ENCODE measurements at places on chromosomes 5 and 9. TPM values are rescaled to one million over a fixed set of nuclear protein-coding genes. Genes with fewer than 3 reads are reported as not detected.

BTNL3 gene
- total RNA-seq, result not detected

LIX1 gene
- 12.0 TPM for total RNA-seq

DOCK2 gene
- 0.25 TPM for total RNA-seq

IL17B gene
- total RNA-seq, result not detected

SLC4A9 gene
- 2.5 TPM for total RNA-seq

CA9 gene
- 1.7 TPM for total RNA-seq

DIRAS2 gene
- 0.14 TPM for total RNA-seq

ACTBL2 gene
- total RNA-seq, result 0.07 TPM

WDR31 gene
- total RNA-seq, result 4.1 TPM

MRPS30 gene
- 45.4 TPM for total RNA-seq

PPP2R2B gene
- total RNA-seq, result 19.7 TPM

SLC34A3 gene
- 0.27 TPM for total RNA-seq

FOXE1 gene
- not detected for total RNA-seq

GAS1 gene
- total RNA-seq, result 49.1 TPM

DNA sequence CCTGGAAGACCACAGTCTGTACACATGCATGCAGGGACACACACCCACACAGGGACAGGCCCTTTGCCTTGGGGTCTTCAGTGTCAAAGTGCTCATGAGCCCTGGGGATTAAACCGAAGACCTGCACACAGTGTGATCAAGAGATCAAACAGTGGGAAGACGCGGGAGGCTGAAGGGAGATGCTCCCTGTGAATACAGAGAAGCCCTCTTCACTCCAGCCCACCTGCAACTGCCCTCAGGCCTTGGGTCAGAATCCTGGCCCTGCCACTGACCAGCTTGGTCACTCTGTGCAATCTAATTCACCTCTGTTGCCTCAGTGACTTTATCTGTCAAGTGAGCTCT, 2.9 kb downstream of the RALGDS start:
- no peak for DNase-seq

DNA sequence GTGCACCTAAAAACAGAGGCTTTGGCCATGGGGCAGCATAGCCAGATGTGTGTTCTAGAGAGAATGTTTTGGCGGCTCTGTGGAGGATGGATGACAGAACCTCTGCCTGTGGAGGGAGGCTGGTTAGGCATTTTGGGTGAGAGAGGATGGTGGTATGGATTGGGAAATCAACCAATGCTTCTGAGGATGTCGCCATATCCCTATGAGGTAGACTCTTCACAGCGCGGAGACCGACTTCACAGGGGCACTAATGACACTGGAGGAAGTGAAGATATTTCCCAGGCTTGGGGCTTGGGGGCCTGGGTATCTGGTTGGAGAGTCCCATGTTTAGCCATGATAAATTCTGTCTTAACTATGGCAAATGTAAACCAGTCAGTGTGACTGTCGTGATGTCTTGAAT, 140.6 kb upstream of the KLF4 start:
- DNase-seq, result no peak

GRCh38 chr5:115460472-115460871, 84.1 kb downstream of the FEM1C start:
- no peak for DNase-seq

DNA sequence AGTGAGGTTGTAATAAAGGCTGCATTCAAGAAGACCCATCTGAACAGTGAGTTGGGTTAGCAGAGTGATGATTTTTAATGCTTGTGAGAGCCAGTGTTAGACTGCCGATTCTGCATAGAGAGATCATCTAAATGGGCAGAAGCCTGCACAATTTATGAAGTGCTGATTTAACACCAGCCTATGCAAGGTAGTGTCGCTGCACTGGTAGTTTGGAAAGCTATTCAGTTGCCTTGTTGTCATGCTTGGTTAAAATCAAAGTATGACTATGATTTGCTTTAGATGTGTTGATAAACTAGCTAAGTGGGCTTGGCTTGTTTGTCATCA, 379 bp upstream of the LRRTM2 start:
- DNase-seq, result no peak

- no peak for DNase-seq
Measured at GRCh38 chr9:108445431-108446071, 410.2 kb downstream of the ACTL7B start.

GRCh38 chr5:88732181-88732633, 150.8 kb downstream of the MEF2C start:
- DNase-seq, result no peak

DNA sequence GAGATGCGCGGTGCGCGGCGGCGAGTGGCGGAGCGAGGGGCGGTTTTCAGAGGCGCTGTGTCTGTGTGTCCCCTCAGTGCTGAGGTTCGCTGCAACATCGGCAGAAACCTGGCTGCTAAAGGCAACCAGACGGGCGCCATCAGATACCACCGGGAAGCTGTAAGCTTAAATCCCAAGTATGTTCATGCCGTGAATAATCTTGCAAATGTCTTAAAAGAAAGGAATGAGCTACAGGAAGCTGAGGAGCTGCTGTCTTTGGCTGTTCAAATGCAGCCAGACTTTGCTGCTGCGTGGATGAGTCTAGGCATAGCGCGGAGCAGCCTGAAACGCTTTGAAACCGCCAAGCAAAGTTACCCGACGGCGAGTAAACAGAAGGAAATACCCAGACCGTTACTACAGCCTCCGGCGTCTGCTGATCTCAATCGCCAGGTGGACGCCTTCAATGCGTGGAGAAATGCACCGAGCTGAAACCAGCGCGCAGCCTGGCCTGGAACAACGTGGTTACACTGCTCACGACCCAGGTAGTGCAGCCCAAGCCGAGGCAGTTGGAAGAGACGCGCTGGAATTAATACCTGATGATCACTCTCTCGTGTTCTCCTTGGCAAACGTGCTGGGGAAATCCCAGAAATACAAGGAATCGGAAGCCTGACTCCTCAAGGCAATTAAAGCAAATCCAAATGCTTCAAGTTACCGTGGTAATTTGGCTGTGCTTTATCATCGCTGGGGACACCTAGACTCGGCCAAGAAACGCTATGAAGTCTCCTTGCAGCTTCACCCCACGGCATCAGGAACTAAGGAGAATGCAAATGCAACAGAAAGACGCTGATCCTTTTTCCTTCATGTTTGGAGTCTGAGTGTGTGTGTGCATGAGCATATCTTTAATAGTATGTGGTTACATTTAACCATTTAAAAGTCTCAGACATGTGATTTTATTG, 15.9 kb downstream of the OR2V1 start:
- no peak for DNase-seq

DNA sequence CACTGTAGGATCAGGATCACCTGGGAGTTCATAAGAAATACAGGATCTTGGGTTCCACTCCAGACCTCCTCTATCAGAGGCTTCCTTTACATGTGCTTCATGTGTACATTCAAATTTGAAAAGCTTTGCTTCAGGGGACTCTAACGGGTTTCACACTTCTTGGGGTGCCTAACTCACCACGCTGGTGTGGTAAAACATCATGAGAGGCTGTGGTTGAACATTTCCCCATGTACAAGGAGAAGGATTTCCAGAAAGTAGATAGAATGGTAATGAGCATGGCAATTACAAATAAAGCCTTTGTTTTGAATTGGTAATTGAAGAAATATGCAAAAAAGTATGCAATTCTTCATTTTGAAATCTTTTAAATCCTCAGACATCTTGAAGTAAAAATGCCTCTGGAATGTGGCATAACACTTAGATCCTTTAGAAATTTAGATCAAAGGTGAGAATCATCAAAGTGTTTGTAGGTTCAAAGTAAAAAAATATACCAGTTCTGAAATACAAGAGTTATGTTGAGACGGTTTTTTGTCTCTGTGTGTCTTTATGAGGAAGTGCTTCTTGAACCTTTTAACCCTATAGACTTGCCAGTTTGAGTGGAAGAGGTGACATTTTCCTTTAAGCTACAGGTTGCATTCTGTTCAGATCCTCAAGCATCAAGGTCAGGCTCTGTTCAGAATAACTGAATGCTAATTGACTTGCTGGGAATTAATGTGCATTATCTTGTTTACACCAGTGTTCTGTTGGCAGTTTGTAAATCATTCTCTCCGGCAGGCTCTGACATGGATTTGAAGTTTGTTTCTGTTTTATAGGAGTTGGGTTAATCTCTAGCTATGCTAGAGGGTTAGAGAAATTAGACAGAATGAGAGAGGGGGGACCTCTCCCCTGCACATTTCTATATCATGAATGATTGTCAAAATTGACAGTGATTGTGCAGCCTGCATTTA, 415.3 kb downstream of the MAN2A1 start:
- DNase-seq, result no peak

- DNase-seq, result no peak
Measured at GRCh38 chr5:1386274-1386717, 41.4 kb upstream of the CLPTM1L start.

DNA sequence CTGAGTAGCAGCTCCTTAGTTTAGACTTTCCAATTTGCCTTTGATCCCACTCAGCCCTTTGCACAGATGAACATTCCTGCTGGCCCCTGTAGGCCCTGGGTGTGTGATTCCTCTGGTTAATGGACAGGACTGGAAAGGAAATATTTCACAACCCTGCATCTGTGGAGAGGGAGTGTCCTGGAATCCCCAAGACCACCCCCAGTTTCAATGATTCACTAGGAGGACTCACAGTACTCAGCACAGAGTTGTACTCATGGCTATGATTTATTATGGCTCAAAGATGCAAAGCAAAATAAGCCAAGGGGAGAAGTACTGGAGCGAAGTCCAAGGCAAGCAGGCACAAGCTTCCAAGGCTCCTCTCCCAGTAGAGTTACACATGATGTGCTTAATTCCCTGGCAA, 42.4 kb upstream of the TJP2 start:
- peak; percentile 37 for DNase-seq

GRCh38 chr5:136082390-136083193, 50.1 kb upstream of the SMAD5 start:
- DNase-seq, result peak; percentile 66

DNA sequence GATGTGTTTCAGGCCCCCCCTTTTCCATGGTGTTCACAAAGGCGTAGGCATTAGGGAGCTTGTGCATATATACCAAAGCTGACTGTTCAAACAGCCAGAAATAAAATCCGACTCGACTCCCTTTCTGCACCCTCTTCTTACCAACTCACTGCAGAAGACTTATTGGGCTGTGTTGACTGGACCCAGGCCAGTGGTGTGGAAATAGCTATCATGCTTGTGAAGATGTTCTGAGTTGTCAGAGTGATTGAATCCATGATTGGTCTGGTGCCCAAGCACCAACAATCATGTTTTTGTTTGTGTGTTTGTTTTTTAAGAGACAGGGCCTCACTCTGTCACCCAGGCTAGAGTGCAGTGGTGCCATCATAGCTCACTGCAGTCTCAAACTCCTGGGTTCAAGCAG, 21.6 kb downstream of the TJP2 start:
- no peak for DNase-seq

DNA sequence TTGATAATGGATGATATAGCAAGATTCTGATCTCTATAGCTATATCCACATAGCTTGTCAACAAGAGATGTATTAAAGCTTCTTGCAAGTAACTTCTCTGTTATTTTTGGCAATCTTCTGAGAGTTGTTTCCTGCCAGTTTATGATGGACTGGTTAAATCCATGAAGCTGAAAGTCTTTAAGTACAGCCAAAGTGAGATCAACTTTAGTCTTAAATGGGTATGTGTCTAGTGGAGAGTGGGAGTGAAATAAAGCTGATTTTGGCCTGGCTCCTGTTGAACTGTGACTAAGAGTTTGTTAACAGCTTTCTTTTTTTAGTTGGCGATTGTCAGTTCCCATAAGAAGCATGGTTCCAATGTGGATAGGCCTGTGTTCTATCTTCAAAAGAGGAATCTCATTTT, 350.9 kb upstream of the PCSK5 start:
- no peak for DNase-seq

DNA sequence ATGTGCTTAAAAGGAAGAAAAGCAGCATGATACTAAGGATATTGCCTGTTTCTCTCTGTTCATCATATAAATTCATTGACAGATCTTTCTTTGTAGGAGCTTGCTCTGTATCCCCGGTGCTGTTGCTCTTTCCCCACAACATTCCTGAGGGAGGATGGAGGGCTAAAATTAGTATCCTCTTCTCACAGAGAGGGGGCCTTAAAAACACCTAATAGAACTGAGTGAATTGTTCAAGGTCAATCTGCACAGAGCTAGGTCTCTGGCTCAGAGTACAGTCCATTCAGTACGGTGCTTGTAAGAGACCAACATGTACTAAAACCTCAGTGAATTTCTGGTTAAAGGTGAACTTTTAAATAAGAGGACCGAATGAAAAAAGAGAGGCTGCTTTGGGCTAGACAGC, 88.7 kb downstream of the PALM2AKAP2 start:
- DNase-seq, result no peak

- no peak for DNase-seq
Measured at GRCh38 chr9:34377404-34377746, 677 bp upstream of the MYORG start.

- DNase-seq, result no peak
Measured at GRCh38 chr5:33114361-33114760, 326.4 kb upstream of the TARS1 start.

- no peak for DNase-seq
Measured at GRCh38 chr5:178199581-178200434, 4.5 kb upstream of the HNRNPAB start.

- DNase-seq, result peak; percentile 81
Measured at GRCh38 chr9:133121198-133121914, at the start of gene RALGDS. TSS of gene RALGDS (minus strand) at chr9:133121240. CDS start at chr9:133121154, 86 bp downstream.

GRCh38 chr9:84513979-84514378, 155.6 kb upstream of the NTRK2 start:
- no peak for DNase-seq

DNA sequence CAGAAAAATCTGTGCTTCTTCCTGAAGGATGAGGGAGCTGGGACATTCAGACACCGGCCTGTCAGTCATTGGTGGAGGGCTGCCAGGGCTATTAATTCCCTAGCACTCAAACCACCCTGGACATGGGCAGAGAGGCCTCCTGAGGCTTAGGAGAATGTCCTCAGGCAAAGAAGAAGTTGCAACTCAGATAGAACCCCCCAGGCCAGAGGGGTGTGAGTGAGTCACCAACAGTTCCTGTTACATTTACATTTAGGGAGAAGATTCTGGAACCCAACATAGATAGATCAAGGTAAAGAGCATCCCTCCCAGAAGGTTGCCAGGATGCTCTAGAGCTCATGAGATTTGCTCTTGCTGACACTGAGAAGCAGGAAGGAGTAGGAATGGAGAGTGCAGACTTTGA, 29.2 kb upstream of the SYK start:
- DNase-seq, result no peak

DNA sequence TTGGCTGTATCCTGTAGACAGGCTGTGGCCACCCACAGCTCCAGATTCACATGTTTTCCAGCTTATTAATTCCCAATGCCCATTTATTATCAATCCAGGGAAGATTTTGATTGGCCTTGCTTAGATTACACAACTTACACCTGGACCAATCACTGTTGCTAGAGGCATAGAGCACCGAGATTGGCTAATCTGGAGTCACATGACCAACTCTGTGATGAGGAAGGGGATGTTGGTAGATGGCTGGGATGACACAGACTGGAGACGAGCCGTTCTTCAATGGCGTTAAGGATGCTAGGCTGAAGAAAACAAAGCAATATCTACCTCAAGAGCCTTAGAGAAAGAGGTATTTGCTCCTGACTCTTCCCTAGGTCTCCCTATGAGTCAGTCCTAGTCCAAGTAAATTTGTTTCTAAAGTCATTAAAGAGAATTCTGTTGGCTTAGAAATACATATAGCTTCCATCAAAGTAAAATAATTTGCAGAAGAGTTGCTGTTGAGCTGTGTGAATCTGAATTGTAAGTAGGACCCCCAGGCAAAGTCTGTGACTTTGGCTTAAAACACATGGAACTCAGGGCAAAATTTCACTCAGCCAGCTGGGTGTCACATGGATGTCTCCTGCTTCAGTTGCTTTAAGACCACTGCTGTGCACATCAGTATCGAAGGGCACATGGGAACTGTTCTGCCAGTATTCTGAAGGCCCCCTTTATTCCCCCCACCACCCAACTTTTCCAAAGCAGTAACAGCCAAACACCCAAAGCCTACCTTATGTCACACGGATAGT, 326.4 kb upstream of the KLF4 start:
- DNase-seq, result no peak

- DNase-seq, result no peak
Measured at GRCh38 chr5:43592363-43592762, 10.6 kb upstream of the NNT start.

All from mesothelial cell of epicardium (in vitro differentiated cells).